ENCODE measurements at places on chromosomes 13 and 19. TPM values are rescaled to one million over a fixed set of nuclear protein-coding genes. Genes with fewer than 3 reads are reported as not detected.

DNA sequence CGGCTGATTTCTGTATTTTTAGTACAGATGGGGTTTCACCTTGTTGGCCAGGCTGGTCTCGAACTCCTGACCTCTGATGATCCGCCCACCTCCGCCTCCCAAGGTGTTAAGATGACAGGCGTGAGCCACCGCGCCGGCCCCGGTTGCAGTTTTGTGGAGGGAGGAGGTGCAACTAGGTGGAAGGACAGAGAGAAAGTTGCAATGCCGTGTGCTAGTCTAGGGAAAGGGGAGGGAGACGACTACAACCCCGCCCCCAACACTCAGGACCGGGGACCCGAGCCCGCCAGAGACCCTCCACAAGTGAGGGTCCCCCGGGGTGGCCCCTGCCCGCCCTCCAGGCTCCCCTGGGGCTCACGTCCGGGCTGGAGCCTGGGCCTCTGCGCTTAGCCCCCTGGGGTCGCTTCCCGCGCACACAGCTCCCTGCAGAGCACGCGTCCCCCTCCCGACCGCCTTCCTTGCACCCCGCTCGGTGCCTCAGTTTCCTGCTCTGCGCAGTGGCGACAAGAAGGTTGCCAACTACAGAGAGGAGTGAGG, 1.2 kb upstream of the ARID3A start:
- DNase-seq = no peak

- no peak for DNase-seq
Measured at GRCh38 chr19:15476325-15476724, 3.0 kb downstream of the PGLYRP2 start.

GRCh38 chr13:25192936-25193335, 20.8 kb upstream of the AMER2 start:
- no peak for DNase-seq

GRCh38 chr19:11247934-11248333, 8.5 kb downstream of the ANGPTL8 start:
- no peak for DNase-seq

- no peak for DNase-seq
Measured at GRCh38 chr13:51225029-51225428, 2.8 kb downstream of the FAM124A start.

DNA sequence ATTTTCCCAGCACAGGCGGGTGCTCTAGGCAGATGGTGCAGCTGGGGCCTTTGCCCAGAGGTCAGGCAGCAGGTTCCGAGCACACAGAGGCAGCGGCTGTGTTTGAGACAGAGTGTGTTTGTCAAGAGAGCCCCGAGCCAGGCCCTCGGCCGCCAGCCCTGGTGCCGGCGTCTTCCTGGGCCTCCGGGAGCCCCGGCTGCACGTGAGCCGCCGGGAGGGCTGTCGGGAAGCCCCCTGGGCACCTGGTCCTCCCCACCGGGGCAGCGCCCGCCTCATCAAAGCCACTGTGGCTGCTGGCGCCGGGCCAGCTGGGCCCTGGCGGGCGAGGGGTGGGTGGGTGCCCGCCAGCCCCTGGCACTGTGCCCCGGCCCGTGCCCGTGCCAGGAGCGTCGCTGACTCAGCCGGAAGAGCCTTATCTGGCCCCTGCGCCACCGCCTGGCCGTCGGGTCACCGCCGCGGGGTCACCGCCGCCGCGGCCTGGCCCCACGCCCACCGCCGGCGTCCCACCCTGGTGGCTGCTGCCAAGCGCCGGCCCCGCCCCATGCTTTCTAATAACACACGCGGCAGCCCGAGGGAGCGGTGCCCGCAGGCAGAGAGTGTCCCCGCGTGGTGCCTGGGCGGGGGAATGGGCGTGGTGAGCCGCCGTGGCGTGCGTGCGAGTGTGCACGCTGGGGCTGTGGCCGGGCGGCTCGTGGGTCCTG, 14.9 kb downstream of the ARID3A start:
- peak; percentile 67 for DNase-seq

DNA sequence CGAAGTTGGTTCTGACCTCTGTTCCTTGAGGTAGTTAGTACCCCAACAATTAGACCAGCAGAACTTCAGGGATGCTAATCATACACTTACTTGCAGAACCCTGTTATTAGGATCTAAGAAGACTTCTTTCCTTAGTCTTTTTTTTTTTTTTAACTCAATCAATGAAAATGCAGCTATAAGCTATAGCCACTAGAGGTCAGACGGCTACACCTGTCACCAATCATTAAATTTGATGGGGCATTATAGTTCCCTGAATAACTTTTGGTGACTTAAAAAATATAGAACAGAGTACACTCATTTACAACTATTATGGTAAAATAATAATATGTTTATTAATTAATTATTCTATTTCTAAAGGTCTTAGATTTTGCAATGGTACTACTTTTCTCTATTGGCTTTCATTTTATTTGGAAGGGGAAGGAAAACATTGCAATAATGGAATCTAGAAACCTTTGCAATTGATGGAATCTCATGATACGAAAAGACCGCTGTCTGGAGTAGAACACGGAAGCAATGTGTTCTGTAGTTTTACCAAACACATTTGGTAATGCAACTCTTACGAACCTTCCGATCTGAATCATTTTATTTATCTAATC, 483.2 kb downstream of the DIAPH3 start:
- no peak for DNase-seq

- DNase-seq = no peak
Measured at GRCh38 chr13:91312324-91312723, 35.2 kb upstream of the MIR17HG start.

- DNase-seq = no peak
Measured at GRCh38 chr19:56837004-56837403, 3.5 kb downstream of the PEG3 start.

- DNase-seq = no peak
Measured at GRCh38 chr19:33724021-33724720, 72.5 kb upstream of the KCTD15 start.

GRCh38 chr13:71156550-71156949, 710.5 kb downstream of the DACH1 start:
- no peak for DNase-seq

DNA sequence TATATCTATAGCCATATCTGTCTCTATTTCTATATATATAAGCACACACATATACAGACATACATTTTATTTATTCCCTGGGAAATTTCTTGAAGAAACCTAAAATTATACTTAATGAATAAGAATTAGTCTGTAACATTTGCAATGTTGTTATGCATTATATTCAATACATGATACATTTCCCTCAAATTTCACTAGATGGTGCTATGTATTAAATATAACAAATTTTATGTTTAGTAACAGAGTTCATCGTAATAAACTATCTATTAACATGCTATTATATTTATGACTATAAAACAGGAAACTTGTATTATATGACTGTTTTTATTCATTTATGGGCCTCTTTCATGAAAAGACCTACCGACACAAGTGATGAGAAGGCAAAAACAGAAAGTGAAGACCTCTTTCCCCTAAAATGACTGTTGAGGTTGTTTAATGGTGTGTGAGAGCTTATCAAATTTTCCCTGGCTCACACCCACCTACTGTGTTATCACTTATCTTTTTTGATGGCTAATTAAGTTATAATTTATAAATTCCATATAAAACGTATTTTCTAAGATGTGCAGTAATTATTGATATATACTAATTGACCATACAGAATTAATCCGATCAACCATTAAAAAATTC, 881.9 kb downstream of the SLITRK6 start:
- DNase-seq = no peak

DNA sequence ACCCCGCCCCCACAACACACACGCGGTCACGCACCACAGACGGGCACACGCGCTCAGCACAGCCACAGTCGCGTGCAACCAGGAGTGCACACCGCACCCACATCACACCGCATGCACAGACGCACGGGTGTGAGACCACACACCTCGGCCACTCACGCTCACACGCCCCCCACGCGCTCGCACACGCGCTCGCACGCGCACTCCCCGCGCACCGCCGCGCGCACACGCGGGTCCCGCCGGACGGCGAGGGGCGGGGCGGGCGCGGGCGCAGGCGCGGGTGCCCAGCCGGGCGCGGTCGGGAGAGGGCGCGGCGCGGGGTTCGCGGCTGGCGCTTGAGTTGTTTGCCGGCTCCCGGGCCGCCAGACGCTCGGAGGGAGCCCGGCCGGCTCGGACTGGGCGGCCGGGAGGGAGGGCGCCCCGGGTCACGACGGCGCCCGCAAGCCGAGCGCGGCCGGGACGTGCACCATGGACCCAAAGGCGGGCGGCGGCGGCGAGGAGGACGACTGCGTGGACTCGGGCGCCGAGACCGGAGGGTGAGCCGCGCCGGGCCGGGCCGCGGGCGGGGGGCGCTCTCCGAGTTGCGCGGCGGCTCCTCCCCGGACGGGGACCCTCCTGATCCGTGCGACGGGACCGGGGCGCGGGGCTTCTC, at the start of gene FAM124A:
TSS of gene FAM124A (plus strand) at position 362 of the 649 bp plus-strand sequence. CDS start at position 466, 104 bp downstream.
- peak; percentile 61 for DNase-seq

GRCh38 chr19:10961073-10961860, 437 bp downstream of the SMARCA4 start:
- DNase-seq = peak; percentile 55

DNA sequence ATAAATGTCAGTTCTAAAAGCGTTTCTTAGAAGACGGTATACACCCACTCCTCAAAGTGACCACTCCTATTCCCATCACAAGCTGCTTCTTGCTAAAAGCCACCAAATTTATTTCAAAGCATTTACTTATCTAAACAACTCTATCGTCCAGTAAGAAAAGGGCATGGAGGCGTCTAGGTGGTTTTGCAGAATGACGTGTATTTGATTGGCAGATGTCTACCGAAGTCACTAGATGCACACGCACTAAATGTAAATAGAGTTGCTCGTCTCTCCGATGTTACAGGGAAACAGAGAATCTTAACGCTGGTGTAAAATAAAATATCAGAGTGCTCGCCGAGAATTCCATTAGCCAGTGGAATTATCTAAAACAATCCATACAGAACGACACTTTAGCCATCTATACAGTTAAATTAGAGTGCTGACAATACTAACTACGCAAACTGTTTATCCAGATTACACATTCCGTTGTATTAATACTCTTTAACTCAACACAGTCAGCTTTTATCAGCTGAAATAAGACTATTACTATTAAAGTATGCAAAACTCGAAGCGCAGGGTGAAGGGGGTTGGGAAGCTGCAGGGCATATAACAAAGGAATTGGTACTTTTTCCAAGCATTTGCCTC, 1.9 kb downstream of the KLF12 start:
- DNase-seq = peak; percentile 49

- DNase-seq = no peak
Measured at GRCh38 chr13:41282129-41282571, 18.8 kb upstream of the MTRF1 start.

- no peak for DNase-seq
Measured at GRCh38 chr19:46951171-46951986, 68.3 kb upstream of the NPAS1 start.

GRCh38 chr19:30011051-30011578, 69.1 kb downstream of the URI1 start:
- DNase-seq = no peak

DNA sequence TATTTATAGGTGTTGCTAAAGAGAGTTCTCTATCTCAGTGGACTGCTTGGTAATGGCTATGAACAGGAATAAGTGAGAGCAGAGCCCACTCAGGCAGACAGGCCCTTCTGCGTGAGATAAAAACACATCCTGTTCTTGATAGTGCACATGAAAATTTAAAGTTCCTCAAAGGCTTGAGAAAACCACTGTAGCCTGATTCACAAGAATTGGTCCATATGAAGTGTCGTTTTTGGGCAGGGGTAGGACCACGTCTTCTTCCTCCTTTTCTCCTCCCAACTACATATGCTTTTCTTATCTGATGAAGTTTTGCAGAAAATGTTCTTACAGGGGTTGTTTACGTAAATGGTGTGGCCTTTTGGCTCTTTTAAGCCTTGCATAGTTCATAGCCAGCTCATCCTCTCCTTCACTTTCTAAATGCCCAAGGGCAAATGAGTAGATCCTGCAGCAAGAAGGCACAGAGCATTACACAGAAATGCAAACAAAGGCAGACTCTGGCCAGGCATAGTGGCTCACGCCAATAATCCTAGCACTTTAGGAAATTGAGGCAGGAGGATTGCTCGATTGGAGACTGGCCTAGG, 53.8 kb downstream of the RNF6 start:
- DNase-seq = no peak

The CEACAM3 gene
- total RNA-seq = not detected

The PLPP2 gene
- 42.1 TPM for total RNA-seq

The TEKTIP1 gene
- 2.4 TPM for total RNA-seq

The IQCN gene
- 8.1 TPM for total RNA-seq

The MYH14 gene
- total RNA-seq = 139 TPM

The AXL gene
- 23.8 TPM for total RNA-seq

The ICAM4 gene
- not detected for total RNA-seq

The CPB2 gene
- total RNA-seq = not detected

The CYP2A6 gene
- total RNA-seq = not detected

The ETV2 gene
- 1.8 TPM for total RNA-seq

The EHD2 gene
- 16.6 TPM for total RNA-seq
